HCT116 (cell line): ENCODE measurements at places on chromosomes 4 and X. TPM values are rescaled to one million over a fixed set of nuclear protein-coding genes. Genes with fewer than 3 reads are reported as not detected.

Gene ASB11
- not detected for total RNA-seq

Gene CFAP47
- total RNA-seq = not detected

Gene TLR6
- total RNA-seq = 4.8 TPM

Gene NPFFR2
- not detected for total RNA-seq

Gene UGT2B10
- total RNA-seq = 0.27 TPM

Gene CFP
- total RNA-seq = 1.3 TPM

Gene BEX3
- 86.2 TPM for total RNA-seq

Gene RAB33A
- total RNA-seq = not detected

Gene PDCL2
- 0.47 TPM for total RNA-seq

Gene GLRA3
- total RNA-seq = not detected

Gene DNAAF6
- not detected for total RNA-seq

Gene NPY2R
- total RNA-seq = not detected

GRCh38 chr4:7017446-7018048 lies 25.6 kb upstream of the TADA2B start:
- no peak overlapping the region for H3K27ac ChIP-seq
- H3K27me3 ChIP-seq = no peaks in the 10 kb centered on the region
- H3K36me3 ChIP-seq = peaks cover 38% of the 10 kb centered on the region; the same call in 1 of the 2 replicates
- H3K4me1 ChIP-seq = peaks cover 31% of the 10 kb centered on the region

GRCh38 chr4:68724426-68724825 lies 54.0 kb upstream of the UGT2B15 start:
- DNase-seq = no peak
- no peaks in the 10 kb centered on the region for H3K36me3 ChIP-seq
- H3K4me1 ChIP-seq = no peaks in the 10 kb centered on the region
- no peaks in the 10 kb centered on the region for H3K27me3 ChIP-seq

DNA sequence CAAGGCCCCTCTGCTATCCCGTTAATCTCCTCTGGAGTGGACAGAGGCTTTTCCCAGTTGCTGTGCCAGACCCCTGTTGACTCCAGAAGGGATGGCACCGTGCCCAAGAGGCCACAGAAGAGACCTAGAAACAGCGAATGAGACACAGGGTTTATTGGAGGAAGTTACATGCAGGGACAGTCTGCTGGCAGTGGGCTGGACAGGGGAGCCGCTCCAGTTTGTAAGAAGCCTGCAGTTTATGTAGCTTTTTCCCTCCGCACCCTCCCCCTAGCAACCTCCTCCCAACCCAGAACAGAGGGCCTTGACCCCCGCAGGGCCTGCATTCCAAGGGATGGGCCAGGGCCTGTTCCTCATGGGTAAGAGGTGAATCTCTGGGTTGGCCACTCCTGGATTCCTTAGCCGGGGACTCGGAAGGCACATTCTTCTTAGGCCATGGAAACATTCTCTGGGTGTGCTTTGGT lies 216.8 kb upstream of the PSAPL1 start:
- no peak overlapping the region for H3K27ac ChIP-seq
- H3K36me3 ChIP-seq = no peaks in the 10 kb centered on the region
- no peak for DNase-seq
- H3K4me3 ChIP-seq = no peak overlapping the region
- no peaks in the 10 kb centered on the region for H3K27me3 ChIP-seq

DNA sequence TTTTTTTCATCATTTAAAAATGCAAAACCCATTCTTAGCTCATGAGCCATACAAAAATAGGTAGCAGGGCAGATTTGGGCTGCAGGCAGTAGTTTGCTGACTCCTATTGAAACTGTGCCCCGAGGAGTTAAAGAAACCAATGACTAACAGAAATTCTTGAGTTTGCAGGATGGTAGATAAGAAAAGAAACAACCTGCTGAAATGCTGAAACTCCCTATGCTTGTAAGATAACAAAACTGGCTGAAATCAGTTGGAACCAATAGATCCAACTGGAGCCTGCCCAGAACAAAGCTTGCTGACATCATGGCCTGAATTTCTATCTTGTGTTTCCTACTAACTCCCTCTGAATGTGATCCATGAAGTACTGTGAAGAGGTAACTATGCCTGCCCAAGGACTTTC lies 68.6 kb downstream of the ANOS1 start:
- DNase-seq = no peak
- H3K4me3 ChIP-seq = no peak overlapping the region
- H3K4me1 ChIP-seq = no peaks in the 10 kb centered on the region
- H3K36me3 ChIP-seq = no peaks in the 10 kb centered on the region
- H3K27ac ChIP-seq = no peak overlapping the region
- H3K27me3 ChIP-seq = no peaks in the 10 kb centered on the region

- H3K27me3 ChIP-seq = no peaks in the 10 kb centered on the region
- H3K4me1 ChIP-seq = no peaks in the 10 kb centered on the region
- no peak for DNase-seq
- no peak overlapping the region for H3K4me3 ChIP-seq
Observed at GRCh38 chrX:53605004-53605403, 81.5 kb downstream of the HUWE1 start.

DNA sequence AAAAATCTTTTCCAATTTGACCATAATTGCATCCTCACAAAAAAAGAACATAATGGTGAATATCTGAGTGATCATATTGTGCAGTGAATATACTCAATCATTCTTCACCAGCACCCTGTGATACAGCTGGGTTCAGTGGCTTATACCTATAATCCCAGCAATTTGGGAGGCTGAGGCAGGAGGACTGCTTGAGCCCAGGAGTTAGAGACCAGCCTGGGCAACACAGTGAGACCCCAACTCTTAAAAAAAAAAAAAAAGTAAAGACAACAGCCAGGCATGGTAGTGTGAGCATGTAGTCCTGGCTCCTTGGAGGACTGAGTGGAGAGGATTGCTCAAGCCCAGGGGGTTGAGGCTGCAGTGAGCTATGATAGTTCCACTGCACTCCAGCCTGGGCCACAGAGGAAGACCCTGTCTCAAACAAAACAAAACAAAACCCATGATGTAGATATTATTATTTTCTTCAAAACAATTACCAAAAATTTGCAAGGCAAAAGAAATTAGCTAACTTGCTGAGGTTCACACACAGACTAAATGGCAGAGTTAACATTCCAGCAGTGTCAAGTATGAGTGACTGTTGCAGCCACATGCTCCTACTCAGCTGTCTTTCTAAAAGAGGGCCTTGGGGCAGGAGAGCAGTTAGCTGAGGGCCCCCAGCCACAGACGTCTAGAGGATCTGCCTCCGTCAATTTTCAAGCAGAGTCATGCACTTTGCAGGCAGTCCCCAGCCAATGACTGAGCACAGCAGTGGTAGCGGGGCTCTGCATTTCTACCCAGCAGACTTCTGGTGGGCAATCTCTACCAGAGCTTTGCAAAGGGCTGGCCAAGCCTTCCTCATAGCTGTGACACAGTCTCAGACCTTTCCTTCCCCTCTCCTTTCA lies 33.4 kb downstream of the ADGRA3 start:
- no peaks in the 10 kb centered on the region for H3K36me3 ChIP-seq
- H3K27me3 ChIP-seq = no peaks in the 10 kb centered on the region
- H3K4me3 ChIP-seq = no peak overlapping the region
- no peak for DNase-seq

GRCh38 chr4:16516796-16517439 lies 290.6 kb upstream of the TAPT1 start:
- no peaks in the 10 kb centered on the region for H3K36me3 ChIP-seq
- no peak for DNase-seq
- no peaks in the 10 kb centered on the region for H3K27me3 ChIP-seq
- H3K4me1 ChIP-seq = no peaks in the 10 kb centered on the region
- H3K27ac ChIP-seq = no peak overlapping the region

- H3K4me1 ChIP-seq = no peaks in the 10 kb centered on the region
- peaks cover 13% of the 10 kb centered on the region; the same call in 1 of the 2 replicates for H3K27me3 ChIP-seq
- no peaks in the 10 kb centered on the region for H3K36me3 ChIP-seq
- DNase-seq = no peak
- H3K27ac ChIP-seq = no peak overlapping the region
Observed at GRCh38 chr4:139955600-139955999, 198.4 kb downstream of the MAML3 start.

DNA sequence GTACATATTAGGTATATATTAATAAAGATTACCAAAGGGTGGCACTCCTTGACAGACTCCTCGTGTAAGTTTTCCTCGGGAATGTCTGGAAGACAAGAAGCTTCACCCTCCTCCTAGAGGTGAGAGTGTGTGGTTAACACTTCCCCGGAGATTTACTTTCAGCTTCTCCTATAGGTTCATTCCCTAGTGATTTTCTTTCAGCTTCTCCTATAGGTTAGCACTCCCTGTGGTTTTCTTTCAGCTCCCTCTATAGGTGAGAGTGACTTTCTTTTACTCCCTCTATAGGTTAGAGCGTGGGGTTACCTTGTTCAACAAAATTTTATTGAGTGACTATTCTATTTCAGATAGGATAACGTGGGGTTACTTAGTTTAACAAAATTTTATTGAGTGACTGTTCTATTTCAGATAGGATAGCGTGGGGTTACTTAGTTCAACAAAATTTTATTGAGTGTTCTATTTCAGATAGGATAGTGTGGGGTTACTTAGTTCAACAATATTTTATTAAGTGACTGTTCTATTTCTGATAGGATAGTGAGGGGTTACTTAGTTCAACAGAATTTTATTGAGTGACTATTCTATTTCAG lies 106.0 kb upstream of the PLAC1 start:
- H3K4me1 ChIP-seq = peaks cover 5% of the 10 kb centered on the region; the same call in 1 of the 2 replicates
- H3K27ac ChIP-seq = no peak overlapping the region
- peaks cover 3% of the 10 kb centered on the region; the same call in 1 of the 2 replicates for H3K36me3 ChIP-seq

- H3K4me3 ChIP-seq = no peak overlapping the region
- DNase-seq = no peak
- no peaks in the 10 kb centered on the region for H3K27me3 ChIP-seq
- H3K4me1 ChIP-seq = no peaks in the 10 kb centered on the region
Observed at GRCh38 chrX:105098812-105099211, 121.7 kb downstream of the TEX13A start.

DNA sequence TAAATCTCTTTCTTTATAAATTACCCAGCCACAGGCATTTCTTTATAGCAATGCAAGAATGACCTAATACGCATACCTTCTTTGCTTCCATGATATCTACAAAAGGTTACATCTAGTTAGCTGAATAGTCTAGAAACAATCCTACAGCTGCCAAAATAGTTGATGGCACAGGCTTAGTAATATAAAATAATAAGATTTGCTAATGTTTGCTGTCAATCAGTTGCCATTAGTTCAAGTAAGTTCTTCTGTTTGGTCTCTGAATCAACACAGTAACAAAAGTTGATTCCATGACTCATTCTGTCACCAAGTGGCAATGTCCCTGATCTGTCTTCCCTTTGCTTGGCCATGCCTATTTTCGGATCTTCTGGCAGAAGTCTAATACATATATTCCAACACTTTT lies 470.2 kb downstream of the SPRY1 start:
- H3K36me3 ChIP-seq = no peaks in the 10 kb centered on the region
- no peak overlapping the region for H3K27ac ChIP-seq
- DNase-seq = no peak
- H3K4me1 ChIP-seq = no peaks in the 10 kb centered on the region
- H3K4me3 ChIP-seq = no peak overlapping the region

GRCh38 chr4:119478446-119479179 lies 150.0 kb downstream of the PDE5A start:
- H3K27ac ChIP-seq = no peak overlapping the region
- DNase-seq = no peak
- H3K27me3 ChIP-seq = no peaks in the 10 kb centered on the region
- H3K36me3 ChIP-seq = peaks cover 12% of the 10 kb centered on the region; the same call in 1 of the 2 replicates
- no peaks in the 10 kb centered on the region for H3K4me1 ChIP-seq
- no peak overlapping the region for H3K4me3 ChIP-seq

DNA sequence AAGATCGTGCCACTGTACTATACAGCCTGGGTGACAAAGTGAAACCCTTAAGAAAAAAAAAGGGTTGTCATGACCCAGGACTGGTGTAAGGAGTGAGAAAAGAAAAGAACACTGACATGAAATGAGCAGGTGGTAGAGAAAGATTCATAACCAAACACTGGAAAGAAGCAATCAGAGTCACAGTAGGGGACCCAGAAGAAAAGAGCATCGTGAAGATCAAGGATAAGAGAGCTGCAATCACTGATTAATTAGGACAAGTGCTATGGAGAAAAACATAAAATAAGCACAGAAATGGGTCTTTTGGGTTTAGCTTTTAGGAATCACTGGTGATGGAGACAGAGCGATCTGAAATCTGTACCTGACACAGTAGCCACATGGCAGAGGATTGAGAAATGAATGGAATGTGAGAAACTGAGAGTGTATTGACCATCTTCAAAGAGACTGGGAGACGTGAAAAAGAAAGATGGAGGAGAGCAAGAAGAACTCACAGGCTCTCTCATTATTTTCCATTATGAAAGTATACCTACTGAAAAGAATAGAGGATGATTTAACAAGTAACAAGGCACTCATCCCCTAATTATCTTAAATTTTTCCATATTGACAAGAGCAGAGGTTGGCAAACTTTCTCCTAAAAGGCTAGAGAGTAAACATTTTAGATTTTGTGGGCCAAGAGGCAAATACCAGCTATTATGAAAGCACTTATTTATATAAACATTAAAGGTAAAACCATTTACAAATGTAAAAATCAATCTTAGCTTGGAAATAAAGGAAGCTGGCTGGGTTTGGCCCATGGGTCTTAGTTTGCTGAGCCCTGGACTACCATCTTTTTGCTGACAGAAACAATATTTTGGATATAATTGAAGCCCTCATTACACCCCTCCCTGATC lies 7.3 kb downstream of the TMEM154 start:
- DNase-seq = no peak
- no peaks in the 10 kb centered on the region for H3K4me1 ChIP-seq
- no peak overlapping the region for H3K27ac ChIP-seq
- no peaks in the 10 kb centered on the region for H3K36me3 ChIP-seq

DNA sequence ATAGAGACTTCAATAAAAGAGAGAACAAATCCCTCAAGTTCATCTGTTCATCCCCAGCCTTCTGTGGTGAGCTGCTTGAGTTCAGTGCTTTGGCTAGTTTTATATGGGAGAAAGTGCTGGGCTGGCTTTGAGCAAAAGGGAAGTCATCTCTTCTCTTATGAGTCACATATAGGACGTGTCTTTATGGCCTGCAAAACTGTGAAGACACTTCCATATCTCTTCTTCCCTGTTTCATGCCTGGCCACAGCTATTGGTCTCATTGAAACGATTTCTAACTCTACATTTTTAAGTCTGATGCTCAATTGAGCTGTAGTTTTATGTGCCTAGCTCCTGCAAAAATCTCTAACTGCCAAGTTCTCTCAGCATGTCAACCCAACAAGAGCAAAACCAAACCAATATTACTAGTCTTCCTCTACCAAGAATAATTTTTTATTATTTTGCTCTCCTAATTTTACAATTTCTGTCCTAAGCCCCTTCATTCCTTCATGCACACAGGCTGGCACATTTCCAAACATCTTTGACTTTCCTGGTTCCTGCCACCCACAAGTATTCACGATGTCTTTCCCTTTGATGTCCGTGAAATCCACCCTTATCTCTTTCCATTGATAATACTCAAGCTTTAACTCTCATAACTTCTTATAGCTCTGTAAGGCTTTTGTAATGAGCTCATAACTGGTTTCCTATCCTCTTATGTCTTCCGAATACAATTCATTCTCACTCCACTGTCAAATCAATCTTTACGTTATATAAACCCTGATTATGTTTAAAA lies 165.3 kb downstream of the BTC start:
- no peak for DNase-seq
- peak overlapping the region; percentile 94 for H3K27ac ChIP-seq
- no peaks in the 10 kb centered on the region for H3K27me3 ChIP-seq
- no peaks in the 10 kb centered on the region; the same call in 1 of the 2 replicates for H3K36me3 ChIP-seq
- H3K4me3 ChIP-seq = no peak overlapping the region
